ENCODE measurements at places on chromosomes 12 and 14.

DNA sequence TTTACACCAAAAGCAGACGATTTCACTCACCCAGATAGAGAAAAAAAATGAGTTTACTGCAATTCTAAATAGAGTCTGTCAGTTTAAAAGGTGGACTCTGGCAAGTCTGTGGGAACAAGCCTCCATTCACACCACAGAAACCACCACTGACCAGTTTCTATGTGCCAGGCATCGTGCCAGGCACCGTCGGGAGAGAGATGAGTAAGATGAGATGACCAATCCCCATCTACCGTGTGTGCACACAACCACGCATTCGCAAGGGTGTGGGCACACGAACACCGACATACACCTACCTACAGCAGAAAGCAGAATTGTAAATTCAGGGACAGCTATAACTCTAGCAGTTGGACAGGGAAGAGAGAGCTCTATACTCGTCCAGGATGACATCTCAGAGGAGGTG is 58.3 kb downstream of the PRIMA1 start:
- H3K27ac ChIP-seq = no peak overlapping the region
- no peaks in the 10 kb centered on the region for H3K36me3 ChIP-seq
- no peaks in the 10 kb centered on the region for H3K27me3 ChIP-seq
- peaks cover 4% of the 10 kb centered on the region for H3K4me1 ChIP-seq

GRCh38 chr12:63766498-63766897 is 13.2 kb upstream of the RXYLT1 start:
- H3K27ac ChIP-seq = no peak overlapping the region
- H3K4me1 ChIP-seq = no peaks in the 10 kb centered on the region
- H3K36me3 ChIP-seq = no peaks in the 10 kb centered on the region
- no peak overlapping the region for H3K4me3 ChIP-seq

GRCh38 chr12:117489671-117490070 is 128.2 kb upstream of the NOS1 start:
- no peak overlapping the region for H3K4me3 ChIP-seq
- H3K27me3 ChIP-seq = no peaks in the 10 kb centered on the region
- H3K4me1 ChIP-seq = peaks cover 13% of the 10 kb centered on the region
- H3K27ac ChIP-seq = no peak overlapping the region
- no peaks in the 10 kb centered on the region for H3K36me3 ChIP-seq

DNA sequence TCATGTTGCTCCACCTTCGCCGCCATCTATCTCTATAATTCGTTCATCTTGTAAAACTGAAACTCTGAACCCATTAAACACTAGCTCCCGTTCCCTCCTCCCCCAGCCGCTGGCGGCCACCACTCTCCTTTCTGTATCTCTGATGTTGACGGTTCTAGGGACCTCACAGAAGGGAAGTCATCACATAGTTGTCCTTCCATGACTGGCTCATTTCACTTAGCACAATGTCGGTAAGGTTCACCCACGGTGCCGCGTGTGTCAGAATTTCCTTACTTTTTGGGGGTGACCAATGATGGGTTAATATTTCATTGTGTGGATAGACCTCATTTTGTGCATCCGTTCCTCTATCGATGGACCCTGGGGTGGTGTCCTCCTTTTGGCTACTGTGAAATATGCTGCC is 2.0 kb upstream of the CACNA2D4 start:
- H3K27ac ChIP-seq = no peak overlapping the region
- no peak overlapping the region for H3K4me3 ChIP-seq
- no peaks in the 10 kb centered on the region for H3K27me3 ChIP-seq
- no peaks in the 10 kb centered on the region for H3K4me1 ChIP-seq
- no peaks in the 10 kb centered on the region for H3K36me3 ChIP-seq

Measured in HCT116 (cell line).